ENCODE measurements at places on chromosomes 12 and 14. TPM values are rescaled to one million over a fixed set of nuclear protein-coding genes. Genes with fewer than 3 reads are reported as not detected.

DNA sequence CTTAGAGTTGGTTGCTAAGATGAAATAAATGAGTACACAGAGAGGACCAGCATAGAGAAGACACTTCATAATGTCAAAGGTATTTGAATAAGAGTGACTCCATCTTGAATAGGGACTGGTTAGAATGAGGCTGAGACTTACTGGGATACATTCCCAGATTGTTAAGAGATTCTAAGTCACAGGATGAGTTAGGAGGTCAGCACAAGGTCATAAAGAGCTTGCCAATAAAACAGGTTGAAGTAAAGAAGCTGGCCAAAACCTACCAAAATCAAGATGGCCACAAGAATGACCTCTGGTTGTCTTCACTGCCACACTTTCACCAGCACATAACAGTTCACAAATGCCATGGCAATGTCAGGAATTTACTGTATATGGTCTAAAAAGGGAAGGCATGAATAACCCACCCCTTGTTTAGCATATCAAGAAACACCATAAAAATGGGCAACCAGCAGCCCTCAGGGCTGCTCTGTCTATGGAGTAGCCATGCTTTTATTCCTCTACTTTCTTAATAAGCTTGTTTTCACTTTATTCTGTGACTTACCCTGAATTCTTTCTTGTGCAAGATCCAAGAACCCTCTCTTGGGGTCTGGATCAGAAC is 8.3 kb upstream of the SERPINA1 start:
- no peak for ATAC-seq

The CLEC1A gene
- total RNA-seq: 3.3 TPM

The CLEC4D gene
- total RNA-seq: 1.0 TPM

GRCh38 chr12:68624933-68625332 is 14.2 kb downstream of the RAP1B start:
- no peak for ATAC-seq

The ADCY4 gene
- 13.3 TPM for total RNA-seq

DNA sequence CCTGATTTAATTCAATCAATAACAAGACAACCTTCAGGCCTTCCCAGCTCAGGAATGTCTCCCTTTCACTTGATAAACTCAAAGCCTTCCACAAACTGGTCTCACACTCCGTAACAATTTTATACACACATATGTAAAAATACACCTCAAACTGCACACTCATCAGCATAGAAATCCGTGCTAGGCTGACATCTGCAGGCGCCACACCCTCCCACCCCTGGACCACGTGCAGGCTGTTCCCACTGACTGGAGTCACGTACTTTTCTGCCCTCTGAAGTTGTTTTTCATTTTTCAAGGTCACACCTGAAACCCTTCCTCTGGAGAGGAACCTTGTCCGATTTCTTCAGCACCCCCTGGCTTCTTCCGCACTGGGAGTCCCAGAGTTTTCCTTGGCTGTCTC is 27.6 kb downstream of the FBXO21 start:
- ATAC-seq: no peak

- peak; percentile 94 for ATAC-seq
These were observed 413.0 kb downstream of the PCNX1 start for GRCh38 chr14:71320107-71320733.

DNA sequence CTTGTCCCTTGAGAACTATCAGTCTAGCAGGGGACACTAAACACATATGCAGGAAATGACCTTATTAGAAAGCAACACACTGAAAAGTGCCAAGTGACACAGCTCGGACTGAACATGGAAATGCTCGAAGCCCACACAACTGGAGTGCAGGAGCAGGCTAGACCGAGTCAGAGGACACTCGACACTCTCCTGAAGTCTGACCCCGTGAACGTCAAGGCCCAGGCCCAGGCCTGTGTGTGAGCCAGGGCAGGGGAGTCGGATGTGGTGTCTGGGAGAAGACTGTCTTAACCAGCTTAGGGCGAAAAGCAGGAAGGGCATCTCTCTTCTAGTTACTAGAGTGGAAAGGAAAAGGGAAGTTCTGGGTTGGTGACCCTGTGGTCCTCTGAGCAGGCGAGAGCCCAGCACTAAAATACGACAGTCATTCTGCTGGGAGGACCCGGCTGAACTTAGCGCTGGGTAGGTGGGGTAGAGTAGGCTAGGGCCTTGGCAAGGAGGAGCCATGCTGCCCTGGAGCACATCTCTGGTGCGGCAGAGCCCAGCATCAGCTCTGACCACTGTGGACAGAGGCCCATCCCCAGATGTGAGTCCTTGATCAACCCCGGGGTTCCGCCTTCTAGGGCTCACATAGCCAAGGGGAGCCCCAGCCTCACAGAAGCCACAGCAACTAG is 93.0 kb downstream of the NTF3 start:
- no peak for ATAC-seq

Data from gastroesophageal sphincter (tissue), 4 donors.